Uterus (tissue), 4 donors: ENCODE measurements at places on chromosomes 12 and 14. TPM values are rescaled to one million over a fixed set of nuclear protein-coding genes. Genes with fewer than 3 reads are reported as not detected.

Gene PRICKLE1
- total RNA-seq: 13.2 TPM

Gene SLCO1B1
- total RNA-seq: not detected

GRCh38 chr12:39780411-39780912 is 160.9 kb upstream of the ABCD2 start:
- no peak for DNase-seq

GRCh38 chr12:56537546-56537945 is 15.9 kb downstream of the RBMS2 start:
- DNase-seq: no peak

DNA sequence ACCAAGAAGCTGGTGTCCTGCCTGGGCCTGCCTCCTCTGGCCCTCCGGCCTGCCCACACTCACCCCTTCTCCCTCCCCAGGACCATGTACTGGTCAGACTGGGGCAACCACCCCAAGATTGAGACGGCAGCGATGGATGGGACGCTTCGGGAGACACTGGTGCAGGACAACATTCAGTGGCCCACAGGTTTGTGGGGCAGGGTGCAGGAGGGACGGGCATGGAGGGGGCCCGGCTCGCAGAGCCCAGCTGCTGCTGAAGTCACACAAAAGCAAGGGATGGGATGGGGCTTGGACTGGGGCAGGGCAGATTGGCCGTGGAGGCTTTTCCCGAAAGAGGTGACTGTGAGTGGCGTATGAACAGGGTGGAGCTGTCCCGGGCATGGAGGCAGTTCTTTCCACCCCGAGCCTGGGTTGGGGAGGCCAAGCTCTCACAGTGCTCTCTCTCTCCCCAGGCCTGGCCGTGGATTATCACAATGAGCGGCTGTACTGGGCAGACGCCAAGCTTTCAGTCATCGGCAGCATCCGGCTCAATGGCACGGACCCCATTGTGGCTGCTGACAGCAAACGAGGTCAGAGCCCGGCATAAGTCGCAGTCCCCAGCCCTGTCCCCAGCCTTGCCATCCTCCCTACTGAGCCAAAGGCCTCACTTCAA is 7.8 kb upstream of the NXPH4 start:
- DNase-seq: no peak
